ENCODE measurements at places on chromosomes 2 and 18.

- no peak for DNase-seq
Measured at GRCh38 chr2:110948027-110948674, 172.6 kb upstream of the BCL2L11 start.

DNA sequence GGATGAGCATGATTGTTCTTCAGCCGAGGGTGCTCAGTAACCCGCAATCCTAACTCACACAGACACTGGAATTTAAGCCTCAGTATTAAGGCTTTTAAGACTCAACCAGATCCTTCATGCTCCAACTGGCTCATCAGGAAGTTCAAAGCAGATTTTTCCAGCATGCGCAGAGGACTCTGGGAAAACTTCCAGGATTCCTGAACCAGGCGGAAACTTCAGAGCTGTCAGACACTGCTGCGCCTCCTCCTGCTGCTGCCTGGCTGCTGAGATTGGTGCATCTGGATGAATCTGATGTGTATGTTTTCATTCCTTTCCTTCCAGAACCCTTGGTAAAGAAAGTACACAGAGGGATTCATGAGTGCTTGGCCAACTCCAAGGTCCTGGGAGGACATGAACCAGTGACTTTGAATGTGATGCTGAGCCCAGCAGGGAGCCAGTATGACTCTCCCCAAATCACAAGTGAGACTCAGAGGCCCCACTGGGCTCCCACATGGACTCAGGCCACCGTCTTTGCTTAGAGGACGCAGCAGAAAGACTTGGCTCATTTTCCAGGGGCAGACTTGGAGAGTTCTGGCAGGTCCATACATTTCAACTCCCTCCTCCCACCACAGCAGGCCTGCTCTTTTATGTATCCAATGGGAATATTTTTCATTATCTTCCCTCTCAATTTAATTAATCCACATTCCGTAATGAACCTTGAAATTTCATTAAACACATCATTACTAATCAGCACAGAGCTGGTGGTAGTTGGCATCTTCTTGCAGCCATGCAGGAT lies 143.5 kb upstream of the HDAC4 start:
- DNase-seq = no peak

DNA sequence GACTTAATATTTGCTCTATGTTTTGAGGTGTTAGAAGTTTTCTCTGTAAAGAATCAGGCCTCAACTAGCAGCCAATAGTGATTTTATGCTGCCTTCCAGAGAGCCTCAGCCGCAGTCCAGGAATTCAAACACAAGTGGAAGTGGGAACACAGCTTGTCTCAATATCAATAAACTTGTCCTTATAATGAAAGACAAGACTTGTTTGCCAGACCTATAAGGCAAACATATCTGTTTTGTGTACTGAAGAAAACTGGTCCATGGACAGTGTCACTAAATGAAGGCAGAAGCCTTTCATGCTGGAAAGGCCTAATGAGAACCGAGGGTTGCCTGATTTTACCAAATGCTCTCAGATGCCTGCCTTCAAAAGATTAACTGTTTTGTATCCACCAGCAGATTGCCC lies 182.2 kb downstream of the EPHA4 start:
- no peak for DNase-seq

GRCh38 chr2:49661809-49662208 lies 507.5 kb upstream of the FSHR start:
- no peak for DNase-seq

GRCh38 chr18:57767259-57768050 lies 35.7 kb downstream of the ATP8B1 start:
- no peak for DNase-seq

- no peak for DNase-seq
Measured at GRCh38 chr2:143710879-143711278, 581.7 kb downstream of the ARHGAP15 start.

GRCh38 chr2:217672472-217672871 lies 330.3 kb downstream of the TNS1 start:
- DNase-seq = no peak

- DNase-seq = no peak
Measured at GRCh38 chr18:8788503-8789429, 83.4 kb downstream of the MTCL1 start.

DNA sequence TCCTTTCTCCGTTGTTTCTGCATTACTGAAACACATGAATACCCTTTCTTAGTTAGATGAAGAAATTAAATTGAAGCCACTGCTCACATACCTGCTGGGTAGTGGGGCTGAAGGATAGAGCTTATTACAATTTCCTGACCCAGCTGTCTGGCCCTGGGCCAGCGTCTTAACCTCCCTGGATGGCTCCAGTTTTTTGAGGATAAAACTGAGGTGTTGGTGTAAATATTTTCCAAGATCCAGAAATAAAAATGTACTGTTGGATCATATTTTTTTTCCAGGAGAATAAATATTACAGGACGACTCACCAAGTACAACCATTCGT lies 3.5 kb downstream of the RNF144A start:
- DNase-seq = no peak

- no peak for DNase-seq
Measured at GRCh38 chr2:158766524-158766923, 28.6 kb upstream of the DAPL1 start.

- peak; percentile 30 for DNase-seq
Measured at GRCh38 chr18:50009773-50010335, 185.1 kb downstream of the MYO5B start.

DNA sequence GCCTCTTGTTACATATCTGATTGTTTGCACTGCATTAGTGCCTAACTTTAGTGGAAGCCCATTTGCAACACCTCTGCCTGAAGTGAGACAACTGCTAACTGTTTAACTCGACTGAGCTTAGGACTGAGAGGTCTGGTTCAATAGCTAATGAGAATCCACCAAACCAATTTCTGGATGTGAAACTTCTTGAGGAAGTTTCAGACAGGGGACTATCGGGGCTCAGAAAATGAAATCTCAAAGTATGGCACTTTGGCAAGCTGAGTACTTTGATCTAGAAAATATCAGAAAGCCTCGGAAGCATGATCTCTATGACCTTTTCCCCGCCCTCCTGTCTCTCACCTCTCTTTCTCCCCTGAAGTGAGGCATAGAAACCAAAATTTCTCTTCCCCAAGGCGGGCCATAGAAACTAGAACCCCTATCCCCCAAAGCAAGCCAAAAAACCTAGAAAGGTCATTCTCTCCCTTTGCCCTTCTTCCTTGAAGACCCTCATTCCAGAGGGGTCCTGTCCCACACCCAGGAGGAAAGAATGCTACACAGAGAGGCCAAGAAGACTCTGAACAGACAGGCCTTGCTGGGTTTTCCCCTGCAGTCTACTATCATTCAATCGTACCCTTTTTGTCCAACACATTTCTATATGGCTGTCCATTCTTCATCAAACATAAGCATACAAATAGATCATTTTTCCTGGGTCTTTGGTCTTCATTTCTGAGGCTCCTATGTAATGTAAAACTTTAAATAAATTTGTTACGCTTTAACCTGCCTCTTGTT lies 69.6 kb upstream of the CREB1 start:
- peak; percentile 19 for DNase-seq

DNA sequence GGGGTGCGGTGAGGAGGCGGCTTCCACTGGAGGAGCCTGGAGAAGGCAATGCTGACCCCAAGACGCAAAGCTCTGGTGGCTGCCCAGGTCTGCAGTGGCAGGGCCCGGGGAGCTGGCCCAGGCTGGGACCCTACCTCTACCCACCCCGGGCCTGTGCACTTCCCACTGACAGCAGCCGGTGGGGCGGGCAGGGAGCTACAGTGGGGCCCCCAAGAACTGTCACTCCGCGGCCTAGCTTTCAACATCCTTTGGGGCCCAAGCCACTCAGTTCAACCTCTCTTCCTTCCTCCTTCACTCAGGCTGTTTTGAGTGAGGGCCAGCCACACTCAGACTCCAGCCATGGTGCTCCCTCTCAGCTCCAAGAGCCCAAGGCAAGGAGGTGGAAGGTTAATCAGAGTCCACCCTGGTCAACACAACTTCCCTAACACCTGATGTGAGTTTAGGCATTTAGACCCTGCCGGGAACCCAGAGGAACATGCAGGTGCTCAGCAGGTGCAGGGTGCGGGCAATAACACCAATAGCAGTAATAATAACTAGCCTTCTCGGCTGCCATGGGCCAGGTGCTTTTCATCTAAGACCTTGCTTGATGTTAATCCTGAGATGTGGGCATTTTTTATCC lies 93.6 kb downstream of the ZFP36L2 start:
- DNase-seq = peak; percentile 29

DNA sequence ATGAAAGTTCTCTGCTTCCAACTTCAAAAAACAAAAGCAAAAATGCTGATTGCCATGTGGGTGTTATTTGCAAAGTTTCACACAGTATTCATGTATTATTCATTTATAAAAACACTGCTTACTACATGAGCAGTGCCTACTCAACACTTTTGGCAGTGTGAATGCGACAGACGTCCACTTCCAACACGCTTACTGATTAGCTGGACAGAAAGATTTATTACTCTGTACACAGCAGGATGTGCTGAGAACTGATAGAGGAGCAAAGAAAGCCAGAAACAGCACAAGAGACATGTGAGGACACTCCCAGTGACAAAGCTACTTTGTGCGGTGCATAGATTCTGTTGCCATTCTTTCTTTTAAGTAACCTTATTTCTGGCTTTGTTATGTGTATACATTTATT lies 258.8 kb downstream of the DLGAP1 start:
- no peak for DNase-seq

DNA sequence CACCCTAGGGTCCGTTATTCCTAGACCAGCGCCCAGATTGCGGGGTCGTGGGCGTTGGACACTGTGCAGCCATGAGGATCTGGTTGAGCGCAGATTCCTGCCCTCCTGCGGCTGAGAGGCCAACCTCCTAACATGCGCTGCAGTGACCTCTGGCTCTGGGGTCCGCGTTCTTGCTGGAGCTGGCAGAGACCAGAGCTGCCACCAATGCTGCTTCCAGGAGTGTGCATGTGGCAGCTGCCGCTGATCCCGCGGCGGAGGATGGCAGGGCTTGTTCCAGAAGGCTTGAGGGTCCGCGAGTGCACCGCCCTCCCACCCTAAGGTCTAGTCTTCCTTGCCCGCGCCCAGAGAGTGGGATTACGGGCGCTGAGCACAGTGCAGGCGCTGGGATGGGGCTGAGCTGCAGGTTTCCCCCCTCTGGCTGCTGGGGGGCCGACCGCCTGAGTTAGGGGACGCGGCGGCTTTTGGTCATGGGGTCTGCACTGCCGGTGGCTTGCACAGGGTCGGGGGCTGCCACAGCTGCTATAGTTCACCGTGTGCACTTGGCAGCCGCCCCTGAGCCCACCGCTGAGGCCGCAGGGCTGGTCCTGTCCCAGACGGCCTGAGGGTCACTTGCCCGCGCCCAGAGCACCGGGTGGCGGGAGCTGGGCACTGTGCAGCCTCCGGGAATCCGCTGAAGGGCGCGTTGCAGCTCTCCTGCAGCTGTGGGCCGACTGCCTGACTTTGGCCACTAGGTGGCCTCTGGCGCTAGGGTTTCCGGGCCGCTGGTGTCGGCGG lies 145.9 kb downstream of the CCDC74A start:
- peak; percentile 85 for DNase-seq

All from inflammatory macrophage treated with lipopolysaccharide for 4 hours (primary cell).